ENCODE measurements at places on chromosomes 12 and 14.

DNA sequence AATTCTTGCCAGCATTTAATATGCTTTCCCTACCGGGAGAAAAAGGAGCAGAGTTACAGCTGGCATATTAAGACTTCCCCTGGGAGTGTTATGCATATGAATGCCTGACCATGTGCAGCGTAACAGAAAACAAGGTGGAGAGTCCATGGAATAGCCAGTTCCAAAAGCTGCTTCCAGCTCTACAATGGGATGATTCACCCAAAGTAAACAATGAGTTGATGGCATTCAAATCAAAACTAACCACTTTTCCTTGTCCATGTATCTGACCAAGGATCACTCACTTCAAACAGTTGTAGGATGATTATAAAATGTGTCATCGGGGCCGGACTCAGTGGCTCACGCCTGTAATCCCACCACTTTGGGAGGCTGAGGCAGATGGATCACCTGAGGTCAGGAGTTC lies 48.1 kb upstream of the BICDL1 start:
- peak; percentile 9 for DNase-seq

DNA sequence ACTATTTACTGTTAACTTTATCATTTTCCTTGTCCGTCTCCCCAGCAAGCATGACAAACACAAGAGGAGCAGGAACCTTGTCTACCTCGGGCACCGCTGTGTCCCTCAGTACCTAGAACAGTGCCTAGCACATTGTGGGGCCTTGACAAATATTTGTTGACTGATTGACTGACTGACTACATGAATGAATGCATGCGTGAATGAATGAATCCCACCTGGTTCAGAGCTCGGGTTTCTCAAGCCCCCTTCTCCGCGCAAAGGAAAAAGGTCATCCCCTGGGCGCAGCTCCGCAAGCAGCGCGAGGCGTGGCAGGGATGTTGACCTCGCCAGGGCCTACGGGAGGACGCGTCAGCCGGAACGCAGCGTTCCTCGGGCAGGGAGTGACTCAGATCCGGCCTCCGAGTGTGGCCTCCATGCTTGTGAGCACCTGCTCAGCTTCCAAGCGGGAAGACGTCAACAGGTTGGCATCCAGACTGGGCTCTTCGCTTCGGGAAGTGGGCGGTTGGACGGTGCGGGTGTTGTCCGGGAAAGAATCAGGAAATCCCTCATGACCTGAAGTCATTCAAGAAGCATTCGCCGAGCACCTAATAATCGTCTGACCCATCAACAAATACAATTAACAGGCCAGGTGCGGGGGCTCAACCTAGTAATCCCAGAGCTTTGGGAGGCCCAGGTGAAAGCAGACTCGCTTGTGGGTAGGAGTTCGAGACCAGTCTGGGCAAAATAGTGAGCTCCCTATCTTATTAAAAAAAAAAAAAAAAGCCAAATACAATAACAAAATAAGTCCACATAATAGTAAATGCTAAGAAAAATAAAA lies 13.9 kb upstream of the UBC start:
- DNase-seq = peak; percentile 61

DNA sequence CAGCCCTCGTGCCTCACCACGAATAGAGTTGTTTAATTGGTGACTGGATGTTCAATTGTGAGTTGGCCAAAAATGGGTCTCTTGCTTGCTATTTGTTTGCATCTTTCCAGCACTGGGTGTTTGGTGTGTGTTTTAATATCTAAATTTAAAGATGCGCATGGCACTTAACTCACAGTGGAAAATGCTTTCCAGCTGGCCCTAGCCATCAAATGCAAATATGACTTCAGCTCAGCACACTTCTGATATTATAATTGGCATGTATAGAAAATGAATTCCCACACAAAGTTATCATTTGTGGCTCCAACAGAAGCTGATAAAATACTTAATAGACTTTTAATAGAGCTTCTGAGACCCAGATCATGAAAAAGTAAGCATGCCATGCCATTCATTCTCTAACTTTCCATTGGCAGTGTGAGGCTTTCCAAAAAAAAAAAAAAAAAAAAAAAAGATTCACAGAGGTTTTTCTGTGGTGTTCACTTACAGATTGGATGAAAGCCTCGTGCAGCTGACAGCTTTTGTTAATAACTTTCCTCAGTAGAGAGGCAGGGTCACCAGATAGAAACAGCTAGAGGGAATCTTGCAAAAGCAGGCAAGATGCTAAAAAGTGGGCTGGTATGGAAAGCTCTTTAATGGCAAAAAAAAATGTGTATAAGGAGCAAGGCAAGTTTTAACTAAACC lies 425.2 kb downstream of the GALC start:
- no peak for DNase-seq

DNA sequence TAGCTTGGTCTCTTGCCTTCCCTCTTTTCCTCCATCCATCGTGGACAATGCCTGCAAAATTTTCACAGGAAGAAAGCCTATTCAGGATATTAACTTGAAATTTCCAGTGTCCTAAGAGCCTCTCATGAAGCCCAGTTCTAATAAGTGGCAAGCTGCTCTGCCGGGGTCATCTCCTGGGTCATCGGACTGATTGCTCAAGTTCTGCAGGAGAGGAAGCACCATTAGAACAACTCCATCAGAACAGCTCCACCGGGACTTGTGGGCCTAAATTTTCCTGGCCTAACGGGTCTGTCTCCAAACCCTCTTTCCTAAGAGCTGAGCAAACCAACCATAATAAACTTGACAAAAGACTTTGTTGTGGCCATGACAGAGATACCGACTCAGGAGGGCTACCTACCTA lies 13.9 kb downstream of the ERG28 start:
- no peak for DNase-seq
